Activated gamma-delta T cell (primary cell): ENCODE measurements at places on chromosomes 4 and X.

DNA sequence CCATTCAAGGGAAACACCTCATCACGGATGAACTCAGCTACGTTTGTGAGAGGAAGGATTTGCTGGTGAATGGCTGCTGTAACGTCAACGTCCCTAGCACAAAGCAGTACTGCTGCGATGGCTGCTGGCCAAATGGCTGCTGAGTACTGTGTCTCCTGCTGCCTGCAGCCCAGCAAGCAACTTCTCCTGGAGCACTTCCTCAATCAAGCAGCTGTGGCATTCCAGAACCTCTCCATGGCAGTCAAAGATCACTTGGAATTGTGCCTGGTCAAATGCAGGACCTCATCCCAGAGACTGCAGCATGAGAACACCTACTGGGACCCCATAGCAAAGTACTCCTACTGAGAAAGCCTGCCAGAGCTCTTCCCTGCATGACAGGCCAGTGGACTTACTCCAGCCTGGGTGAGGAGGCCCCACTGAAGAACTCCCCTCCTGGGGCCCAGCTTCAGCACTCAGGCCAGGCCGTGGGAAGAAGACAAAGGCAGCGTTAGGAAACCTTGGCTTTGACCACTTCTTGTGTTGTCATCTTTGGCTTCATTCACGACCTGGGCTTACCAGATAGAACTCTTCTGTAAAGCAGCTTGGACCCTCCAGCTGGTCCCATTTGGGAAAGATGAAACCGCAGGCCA lies 244.3 kb downstream of the RBMX2 start:
- DNase-seq, result no peak

- no peak for DNase-seq
Measured at GRCh38 chr4:55291227-55291640, 54.8 kb upstream of the SRD5A3 start.

GRCh38 chrX:69216911-69217310 lies 51.7 kb upstream of the PJA1 start:
- no peak for DNase-seq

DNA sequence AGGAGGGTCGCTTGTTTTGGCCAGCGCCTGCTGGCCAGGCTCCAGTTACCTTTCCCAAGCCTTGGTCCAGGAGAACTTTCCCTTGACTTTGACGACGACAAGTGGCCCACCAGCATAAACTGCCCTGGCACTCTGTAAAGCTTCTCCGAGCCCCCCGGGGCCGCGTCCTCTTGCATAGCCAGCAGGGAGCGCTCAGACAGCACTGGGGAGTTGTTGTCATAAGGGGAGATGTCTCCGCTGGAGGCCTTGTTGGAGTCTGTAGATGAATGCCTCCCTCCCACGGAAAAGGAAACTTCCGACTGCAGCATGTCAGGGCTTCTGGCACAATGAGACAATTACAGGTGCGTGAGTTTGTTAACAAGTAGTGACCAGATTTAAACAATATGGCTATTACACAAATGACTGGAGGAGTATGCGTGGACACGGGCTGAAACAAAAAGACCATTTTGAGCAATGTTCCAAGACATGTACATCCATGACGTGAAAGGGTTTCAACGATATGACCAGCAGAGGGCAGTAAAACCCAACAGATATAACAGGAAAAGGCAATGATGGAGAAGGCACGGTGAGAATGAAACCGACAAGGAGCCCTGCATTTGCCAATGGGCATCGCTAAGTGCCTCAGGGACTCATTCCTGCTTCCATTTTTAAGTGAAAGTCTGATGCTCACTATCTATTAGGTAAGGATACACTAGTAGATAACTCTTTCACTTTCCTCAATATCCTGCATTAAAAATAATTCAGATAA lies 33.0 kb downstream of the HCCS start:
- no peak for DNase-seq

GRCh38 chr4:94491322-94491721 lies 39.6 kb downstream of the PDLIM5 start:
- no peak for DNase-seq

GRCh38 chrX:7059214-7059838 lies 88.2 kb upstream of the STS start:
- DNase-seq, result no peak

- DNase-seq, result no peak
Measured at GRCh38 chr4:85910985-85911384, 436.0 kb downstream of the ARHGAP24 start.

DNA sequence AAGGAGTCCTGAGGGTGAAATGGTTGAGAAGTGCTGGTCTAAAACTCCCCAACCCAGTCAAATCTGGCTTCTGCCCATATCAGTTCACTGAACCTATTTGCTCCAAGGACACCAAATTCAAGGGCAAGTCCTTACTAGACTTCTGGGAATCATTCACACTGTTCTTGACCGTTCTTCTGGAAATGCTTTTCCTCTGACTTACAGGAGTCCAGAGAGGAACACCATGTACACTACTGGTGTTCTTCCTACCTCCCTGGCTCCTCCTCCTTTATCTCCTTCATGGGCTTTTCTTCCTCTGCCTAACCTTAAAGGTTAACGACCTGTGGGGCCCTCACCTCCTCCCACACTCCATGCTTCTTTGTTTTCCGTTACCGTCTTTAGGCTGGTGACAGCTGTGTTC lies 281.3 kb downstream of the FRMPD4 start:
- no peak for DNase-seq

- DNase-seq, result no peak
Measured at GRCh38 chr4:141348125-141348524, 127.4 kb downstream of the ZNF330 start.

GRCh38 chrX:153768311-153769157 lies 4.5 kb downstream of the PLXNB3 start:
- DNase-seq, result no peak

- no peak for DNase-seq
Measured at GRCh38 chr4:88797725-88798124, 100.1 kb upstream of the NAP1L5 start.

DNA sequence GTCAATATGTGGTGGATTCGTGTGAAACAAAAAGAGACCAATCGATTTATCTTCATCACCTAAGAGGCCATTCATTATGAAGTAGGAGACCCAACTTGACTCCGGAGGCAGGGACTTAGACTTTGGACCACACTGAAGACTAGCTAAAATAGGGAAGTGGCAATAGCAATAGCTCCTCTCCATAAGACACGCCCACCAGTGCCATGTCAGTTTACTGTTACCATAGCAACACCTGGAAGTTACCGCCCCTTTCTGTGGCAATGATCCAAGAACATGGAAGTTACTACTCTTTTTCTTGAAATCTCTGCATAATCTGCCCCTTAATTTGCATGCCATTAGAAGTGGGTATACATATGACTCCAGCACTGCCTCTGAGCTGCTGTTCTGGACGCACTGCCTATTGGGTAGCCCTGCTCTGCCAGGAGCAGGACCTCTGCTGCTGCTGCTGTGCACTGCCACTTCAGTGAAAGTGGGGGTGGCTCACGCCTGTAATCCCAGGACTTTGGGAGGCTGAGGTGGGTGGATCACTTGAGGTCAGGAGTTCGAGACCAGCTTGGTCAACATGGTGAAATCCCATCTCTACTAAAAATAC lies 163.2 kb downstream of the PRKX start:
- DNase-seq, result no peak

DNA sequence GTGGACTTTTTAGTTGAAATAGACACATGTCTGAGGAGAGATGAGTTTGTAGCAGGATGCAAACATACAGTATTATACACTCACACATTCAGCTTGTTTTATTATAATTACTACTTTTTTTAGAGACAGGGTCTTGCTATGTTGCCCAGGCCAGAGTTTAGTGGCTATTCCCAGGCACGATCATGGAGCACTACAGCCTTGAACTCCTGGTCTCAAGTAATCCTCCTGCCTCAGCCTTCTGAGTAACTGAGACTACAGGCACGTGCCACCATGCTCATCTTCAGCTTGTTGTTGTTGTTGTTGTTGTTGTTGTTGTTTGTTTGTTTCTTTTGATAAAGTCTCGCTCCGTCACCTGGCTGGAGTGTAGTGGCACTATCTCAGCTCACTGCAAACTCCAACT lies 94.7 kb upstream of the ACSL4 start:
- DNase-seq, result no peak

- no peak for DNase-seq
Measured at GRCh38 chrX:55638933-55639332, 15.7 kb downstream of the FOXR2 start.

- DNase-seq, result no peak
Measured at GRCh38 chr4:16233569-16234177, 7.4 kb upstream of the TAPT1 start.

DNA sequence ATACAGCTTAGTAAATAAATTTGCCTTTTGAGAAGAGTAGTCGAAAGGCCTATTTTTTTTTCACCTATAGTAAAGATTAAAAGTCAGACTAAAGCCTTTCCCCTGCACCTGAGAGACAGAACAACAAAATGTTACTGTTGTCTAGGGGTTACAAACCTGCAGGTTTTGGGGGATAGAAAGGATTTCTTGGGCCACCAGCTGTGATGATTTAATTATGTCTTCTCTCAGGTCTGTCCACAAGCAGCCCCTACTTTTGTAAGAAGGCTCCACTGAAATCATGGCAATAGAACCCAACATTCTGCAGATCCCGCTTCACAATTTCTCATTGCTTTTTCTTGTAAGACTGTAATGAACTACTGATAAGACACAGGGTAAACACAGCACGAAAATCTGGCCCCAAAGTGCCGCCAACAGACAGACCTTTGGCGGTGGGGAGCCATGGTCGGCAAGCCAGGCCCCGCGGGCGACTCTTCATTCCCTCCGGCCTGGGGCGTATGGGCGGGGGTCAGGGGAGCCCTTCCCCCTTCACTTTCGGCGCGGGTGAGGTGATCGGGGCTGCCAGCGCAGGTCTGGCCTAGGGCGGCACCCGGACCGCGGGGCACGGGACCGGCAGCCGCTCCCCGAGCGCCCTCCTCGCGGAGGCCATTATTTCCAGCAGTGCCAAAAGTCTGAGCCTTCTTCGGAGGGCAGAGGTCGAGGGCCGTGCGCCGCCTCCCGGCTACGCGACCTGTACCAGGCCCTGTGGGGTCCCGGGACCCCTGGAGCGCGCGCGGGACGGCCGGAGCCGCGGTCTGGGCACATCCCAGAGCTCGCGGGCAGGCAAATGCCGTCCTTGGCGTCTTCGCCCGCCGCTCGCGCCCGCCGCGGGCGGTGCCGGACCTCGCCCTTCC lies 812 bp upstream of the KDM6A start:
- no peak for DNase-seq

DNA sequence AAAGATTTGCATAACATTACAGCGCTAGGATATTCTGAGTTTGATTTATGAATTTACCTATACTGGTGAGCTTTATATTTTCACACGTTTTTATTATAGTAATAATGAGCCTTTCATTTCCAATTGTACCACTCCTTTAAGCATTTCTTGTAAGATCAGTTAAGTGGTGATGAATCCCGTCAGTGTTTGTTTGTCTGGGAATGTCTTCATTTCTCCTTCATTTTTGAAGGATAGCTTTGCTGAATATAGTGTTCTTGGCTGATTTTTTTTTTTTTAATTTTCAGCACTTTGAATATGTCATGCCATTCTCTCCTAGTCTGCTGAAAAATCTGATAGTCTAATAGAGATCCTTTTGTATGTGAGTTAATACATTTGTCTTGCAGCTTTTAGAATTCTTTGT lies 70.1 kb downstream of the IL15 start:
- DNase-seq, result no peak

DNA sequence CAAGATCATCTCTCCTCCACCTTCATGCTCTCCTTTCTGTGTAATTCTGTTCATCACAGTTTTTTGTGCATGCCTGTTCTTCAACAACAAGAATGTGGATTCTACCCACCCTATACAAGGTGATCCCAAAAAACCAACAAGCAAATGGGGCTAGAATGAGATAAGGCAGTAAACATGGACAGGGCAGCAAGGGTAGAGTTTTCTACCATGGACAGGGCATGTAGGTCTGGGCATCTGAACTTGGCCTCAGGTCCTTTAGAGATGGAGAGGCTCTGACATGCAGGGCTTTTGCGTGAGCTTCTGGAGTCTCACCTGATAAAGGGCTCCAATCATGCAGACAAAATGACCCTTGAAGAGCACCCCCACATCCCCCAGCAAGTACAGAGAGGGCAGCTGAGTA lies 36.4 kb downstream of the MAP7D2 start:
- DNase-seq, result no peak

GRCh38 chr4:146840731-146841130 lies 104.9 kb downstream of the TTC29 start:
- no peak for DNase-seq

- no peak for DNase-seq
Measured at GRCh38 chr4:142917678-142918077, 71.6 kb upstream of the INPP4B start.

DNA sequence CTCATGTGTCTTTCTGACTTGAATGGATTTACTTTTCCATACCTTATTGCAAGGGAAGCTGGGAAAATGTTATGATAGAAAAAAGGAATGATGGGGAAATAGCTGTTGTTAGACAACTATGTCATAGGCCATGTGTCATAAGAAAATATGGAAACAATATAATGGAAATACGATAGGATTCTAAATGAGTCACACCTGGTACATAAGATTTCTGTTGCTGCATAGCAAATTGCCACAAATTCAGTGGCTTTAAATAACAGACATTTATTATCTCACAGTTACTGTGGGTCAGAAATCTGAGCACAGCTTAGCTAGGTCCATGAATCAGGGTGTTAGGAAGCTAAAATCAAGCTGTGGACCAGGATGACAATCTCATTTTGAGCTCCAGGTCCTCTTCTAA lies 44.6 kb upstream of the ANKRD50 start:
- no peak for DNase-seq

DNA sequence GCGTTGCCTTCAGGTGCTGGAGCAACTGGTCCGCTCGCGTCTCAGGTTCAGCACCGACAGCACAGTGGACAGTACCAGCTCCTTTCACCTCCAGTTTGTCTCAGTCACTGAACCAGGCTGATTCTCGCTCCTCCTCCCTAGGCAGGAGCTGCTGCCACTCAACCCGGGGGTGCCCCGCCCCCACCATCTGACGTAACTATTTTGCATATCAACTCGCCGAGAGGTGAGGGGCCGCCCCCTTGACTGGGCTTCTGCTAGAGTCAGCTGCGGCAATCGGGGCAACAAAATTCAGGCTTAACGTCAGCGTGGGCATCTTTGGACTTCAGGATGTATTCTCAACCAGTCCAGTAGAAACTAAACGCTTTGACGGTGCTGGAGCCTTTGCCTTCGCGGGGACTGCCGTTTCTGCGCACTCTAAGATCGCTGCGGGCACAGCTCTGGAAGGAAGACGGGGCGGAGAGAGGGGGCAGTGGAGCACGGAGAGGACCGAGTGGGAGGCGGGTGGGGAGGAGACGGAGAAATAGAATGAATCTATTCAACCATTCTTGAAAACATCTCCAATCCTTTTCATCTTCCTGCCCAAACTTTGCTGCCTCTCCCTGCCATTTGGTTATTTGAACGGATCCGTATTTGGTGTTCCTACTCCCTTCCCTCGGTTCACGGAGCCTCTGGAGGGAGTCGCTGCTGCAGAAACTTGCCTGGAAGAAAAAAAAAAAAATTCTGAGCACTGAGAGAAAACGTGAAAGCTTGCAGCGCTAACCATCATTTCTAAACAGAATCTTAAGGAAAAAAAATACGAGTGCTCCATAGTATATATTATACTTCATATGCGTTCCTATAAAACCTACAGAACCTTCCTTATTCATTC lies at the start of gene FSTL5:
TSS of gene FSTL5 (minus strand) at position 109 of the 868 bp plus-strand sequence. CDS start 52,604 bp downstream, outside the sequence.
- DNase-seq, result no peak
